ENCODE measurements at places on chromosomes 6 and 20. TPM values are rescaled to one million over a fixed set of nuclear protein-coding genes. Genes with fewer than 3 reads are reported as not detected.

GRCh38 chr6:144769142-144769541 lies 484.0 kb downstream of the UTRN start:
- no peak overlapping the region for H3K27ac ChIP-seq
- no peak for DNase-seq
- H3K27me3 ChIP-seq: no peaks in the 10 kb centered on the region

The OR12D3 gene
- not detected for total RNA-seq

The BPIFB4 gene
- not detected for total RNA-seq

The TBXT gene
- total RNA-seq: not detected

All from uterus (tissue), 4 donors.